ENCODE measurements at places on chromosomes 1 and 21.
A peak's percentile ranks its signal among the peaks of the same experiment; 100 is the strongest.

DNA sequence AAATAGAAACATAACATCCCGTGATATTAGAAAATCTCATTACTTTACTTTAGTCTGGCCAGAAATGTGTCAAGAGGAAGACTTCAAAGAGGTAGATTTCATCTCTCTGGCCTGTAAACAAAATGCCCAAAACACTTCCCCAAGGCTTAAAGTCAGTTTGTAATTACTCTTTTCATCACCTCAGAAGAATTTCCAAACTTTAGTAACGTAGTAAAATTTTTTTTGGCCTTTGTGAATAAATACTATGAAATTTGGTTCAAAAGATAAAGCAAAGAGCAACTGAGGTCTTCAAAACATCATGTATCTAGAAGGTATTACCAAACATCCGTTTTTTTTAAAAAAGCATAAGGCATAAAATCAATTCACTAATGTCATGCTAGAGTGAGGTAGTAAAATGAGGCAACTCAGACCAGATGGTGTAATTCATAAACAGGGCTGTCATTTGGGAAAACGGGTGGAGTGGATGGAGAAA lies 51.4 kb downstream of the LEPR start:
- DNase-seq = no peak

DNA sequence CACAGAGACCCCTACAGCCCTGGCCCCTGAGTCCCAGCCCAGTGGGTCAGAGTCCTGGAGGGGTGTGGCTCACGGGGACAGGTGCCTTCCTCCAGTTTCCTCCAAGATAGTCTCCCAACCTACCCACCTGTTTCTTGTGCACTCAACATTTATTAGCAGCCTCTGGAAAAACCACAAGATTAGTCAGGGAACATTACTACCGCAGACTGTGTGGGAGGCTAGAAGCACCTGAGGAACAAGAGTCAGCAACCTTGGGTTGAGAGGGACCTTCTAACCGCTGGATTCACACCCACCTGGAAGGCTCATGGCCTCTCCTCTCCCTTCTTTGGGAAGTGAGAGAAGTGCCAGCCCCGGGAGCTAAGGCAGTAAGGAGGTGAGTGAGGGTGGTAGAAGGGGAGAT lies 22.5 kb upstream of the IKBKE start:
- no peak for DNase-seq

- DNase-seq = peak; percentile 27
These were observed 2.7 kb upstream of the MYOC start for GRCh38 chr1:171654942-171655745.

DNA sequence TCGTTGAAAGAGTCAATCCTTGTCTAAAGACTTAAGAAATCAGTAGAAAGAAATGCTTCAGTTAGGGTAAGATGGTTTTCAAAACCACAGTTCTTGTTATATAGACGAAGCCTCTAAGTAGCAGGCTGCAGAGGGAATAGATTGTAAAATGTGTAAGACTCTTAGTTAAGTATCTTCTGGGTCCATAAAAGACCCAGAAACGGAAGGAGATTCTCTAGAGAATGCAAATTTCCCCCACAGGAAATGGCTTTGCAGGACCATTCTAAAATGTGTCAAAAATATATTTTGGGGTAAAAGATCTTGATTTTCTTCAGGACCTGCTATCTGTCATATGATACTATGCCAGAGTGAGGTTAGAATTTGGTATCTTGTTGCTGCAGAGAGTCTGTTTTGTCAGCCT lies 13.4 kb downstream of the OR2T1 start:
- DNase-seq = no peak

GRCh38 chr21:36347962-36348328 lies 27.9 kb downstream of the MORC3 start:
- DNase-seq = no peak

GRCh38 chr21:26686278-26686677 lies 113.2 kb upstream of the CYYR1 start:
- DNase-seq = peak; percentile 61

DNA sequence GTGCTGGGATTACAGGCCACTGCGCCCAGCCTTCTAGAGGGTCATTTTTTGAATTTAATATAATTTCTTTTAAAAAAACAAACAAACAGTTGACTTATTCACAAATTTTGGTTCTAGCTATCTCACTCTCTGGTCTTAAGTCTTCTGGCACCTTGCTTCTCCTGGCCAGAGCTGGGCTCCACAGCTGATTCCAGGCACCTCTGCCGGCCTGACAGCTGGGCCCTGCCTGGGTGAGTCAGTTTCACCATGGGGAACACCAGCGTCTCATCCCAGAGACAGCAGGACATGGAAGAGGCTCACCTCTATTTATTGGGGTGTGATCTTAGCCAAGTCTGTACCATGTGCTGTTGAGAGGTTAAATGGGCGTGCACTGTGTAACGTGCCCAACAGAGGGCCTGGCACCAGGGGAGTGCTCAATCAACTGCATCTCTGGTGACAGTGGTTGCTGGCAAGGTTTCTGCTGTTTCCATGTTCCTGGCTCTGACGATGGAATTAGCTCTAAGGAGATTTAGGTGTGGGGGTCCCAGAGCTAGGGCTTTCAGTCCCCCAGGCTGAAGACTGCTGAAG lies 956 bp downstream of the CPLANE2 start:
- peak; percentile 76 for DNase-seq

GRCh38 chr1:111852261-111852721 lies 96.6 kb downstream of the DDX20 start:
- no peak for DNase-seq

- DNase-seq = no peak
These were observed 64.4 kb upstream of the GRHL3 start for GRCh38 chr1:24254783-24255182.

DNA sequence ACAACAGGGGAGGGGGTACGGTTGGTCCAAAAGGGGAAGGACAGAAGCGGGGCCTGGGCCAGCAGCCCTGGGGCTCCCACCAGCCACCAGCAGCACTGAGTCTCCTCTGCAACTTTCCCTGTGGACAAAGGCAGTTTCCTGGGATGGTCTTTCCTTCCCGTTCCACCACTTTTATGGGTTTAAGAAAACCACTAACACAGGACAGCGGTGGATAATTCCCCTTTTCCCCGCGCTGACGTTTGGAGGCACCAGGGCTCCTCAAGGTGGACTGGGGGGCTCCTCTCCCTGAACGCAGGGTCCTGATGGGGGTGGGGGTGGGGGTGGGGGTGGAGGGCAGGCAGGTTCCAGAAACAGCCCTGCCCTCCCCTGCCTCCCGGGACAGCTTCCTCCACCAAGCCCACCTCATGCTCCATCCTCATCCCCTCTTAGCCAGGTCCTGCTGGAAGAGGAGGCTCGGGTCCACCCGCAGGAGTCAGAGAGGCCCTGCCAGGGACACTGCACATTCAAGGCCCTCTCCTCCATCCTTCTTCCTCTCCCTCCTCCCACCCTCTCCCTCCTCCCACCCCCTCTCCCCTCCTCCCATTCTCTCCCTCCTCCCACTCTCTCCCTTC lies 4.8 kb upstream of the COL6A1 start:
- no peak for DNase-seq

DNA sequence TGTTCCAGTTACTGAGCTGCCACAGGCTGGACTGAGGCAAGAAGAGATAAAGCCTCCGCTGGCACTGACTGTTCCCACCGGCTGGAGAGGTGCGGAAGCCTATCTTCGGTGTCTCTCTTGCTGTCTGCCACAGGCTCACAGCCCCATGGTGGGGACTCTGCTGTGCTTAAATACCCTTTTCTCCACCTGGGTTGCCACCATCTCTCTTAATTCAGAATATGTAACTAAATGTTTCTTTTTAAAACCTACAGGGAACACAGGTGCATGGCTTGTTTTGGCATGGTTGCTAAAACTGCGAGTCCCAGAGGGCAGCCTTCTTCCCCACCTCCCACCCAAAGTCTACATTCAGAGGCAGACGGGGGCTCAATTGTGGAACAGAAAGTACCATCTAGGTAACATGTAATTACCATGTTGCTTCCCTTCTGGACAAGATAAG lies 8.1 kb upstream of the LBR start:
- DNase-seq = no peak

GRCh38 chr1:50812346-50812745 lies 147.7 kb downstream of the FAF1 start:
- no peak for DNase-seq

GRCh38 chr1:35001743-35002142 lies 16.6 kb upstream of the TMEM35B start:
- no peak for DNase-seq

DNA sequence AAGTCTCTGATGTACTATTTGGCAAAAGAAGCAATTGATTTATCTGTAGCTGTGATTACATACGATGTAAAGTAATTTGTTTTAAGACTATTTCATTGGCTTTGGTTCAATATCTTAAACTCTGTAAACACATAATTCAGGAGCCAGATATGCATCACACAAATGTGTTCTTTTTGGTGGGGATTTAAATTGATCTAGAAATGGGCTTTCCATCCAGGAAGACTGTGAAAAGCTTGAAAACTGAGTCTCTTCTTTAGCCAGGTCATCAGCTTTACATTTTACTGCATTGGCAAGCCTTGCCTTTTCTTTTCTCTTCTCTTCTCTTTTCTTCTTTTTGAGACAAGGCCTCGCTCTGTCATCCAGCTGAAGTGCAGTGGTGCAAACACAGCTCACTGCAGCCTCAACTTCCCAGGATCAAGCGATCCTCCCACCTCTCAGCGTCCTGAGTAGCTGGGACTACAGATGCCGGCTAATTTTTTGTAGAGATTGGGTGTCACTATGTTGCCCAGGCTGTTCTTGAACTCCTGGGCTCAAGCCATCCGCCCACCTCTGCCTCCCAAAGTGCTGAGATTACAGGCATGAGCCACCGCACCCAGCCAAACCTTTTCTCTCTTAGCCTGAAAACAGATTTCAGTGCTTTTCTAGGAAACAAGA lies 1.4 kb downstream of the RCAN3 start:
- DNase-seq = no peak

DNA sequence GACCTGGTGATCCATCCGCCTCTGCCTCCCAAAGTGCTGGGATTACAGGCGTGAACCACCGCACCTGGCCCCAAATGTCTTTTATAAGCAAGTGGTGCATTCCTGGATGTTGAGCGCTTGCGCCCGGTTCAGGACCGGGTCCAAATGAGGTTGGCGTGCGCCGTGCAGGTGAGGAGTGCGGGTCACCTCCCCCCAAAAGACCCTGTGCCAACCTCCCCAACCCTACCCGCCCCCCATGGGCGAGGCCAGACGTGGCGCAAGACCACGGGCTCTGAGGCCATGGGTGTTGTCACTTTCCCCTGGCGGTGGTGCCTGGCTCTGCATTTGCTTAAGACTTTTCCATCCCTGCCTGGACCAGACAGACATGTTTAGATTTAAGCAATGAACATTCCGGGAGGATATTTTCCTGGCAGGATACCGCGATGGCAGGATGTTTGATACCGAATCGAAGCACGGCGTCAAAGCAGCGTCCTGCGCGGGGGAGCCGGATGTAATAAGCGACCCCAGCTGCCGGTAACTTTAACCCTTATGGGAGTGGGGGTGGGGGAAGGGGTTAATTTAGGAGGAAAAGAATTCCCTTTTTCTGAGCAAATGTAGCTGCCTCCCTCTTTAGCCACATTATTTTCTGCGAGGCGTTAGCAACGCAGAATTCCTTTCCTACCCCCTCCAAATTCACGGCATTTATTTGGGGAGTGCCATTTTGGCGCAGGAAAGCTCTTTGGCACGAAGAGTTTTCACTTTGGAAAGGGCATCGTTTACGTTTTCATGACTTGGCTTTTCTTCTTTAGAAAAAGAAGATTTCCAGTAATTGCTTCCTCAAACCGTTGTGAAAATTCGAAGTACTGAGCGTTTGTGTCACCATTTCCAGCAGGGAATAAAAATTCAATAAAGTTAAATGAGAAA lies 27.8 kb upstream of the RNF187 start:
- peak; percentile 76 for DNase-seq

DNA sequence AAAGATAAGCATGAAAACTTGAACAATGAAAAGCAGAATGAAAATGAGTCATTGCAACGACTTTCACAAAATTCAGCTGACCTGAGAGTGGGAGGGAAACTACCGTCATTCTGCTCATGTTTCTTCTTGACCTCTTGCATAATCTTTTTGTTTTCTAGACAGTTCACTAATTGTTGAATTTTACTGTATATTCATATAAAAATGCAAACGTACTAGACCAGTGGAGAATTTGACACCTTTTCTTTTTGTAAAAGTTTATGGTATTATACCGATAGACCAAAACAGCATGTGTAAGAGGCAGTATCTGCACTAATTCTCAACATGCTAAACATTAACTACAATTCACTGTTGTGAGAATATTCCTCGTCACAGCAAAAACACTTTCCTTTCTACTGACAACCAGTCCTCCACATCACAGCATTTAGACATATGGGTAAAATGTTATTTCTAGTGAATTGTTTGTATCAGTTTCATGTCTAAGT lies 137.8 kb downstream of the GREM2 start:
- no peak for DNase-seq

DNA sequence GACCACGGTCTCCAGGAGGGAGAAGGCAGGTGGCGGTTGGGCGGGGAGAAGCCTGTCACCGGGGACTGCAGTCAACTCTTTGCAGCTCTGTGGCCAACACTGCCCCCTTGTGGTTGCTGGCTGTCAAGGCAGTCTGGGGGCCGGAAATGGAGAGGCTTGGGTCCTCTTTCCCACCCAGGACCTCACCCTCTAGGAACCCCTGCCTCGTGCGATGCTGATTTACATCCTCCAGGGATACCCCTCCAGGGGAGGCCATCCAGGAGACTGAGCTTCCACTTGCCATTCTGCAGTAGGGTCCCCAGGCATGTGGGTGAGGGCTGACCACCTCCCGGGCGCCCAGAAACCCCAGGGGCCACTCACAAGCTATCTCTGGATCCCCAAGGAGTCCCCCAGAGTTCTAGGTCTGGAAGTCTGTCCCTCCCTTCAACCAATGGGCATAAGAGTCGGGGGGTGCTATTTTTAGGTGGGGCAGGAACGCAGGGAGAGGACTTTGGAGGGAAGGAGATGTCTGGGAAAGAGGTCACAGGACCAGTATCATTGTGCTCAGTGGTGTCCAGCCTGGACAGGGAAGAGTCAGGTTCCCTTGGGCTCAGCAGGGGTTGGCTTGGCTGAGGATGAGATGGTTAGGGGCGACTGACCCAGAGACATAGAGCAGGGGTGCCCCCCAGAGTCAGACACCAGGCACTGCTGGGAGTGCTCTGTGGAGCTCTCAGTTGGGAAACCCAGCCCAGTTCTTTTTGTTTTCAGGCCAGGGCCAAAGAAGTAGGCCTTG lies 7.1 kb upstream of the GPR61 start:
- DNase-seq = peak; percentile 78

DNA sequence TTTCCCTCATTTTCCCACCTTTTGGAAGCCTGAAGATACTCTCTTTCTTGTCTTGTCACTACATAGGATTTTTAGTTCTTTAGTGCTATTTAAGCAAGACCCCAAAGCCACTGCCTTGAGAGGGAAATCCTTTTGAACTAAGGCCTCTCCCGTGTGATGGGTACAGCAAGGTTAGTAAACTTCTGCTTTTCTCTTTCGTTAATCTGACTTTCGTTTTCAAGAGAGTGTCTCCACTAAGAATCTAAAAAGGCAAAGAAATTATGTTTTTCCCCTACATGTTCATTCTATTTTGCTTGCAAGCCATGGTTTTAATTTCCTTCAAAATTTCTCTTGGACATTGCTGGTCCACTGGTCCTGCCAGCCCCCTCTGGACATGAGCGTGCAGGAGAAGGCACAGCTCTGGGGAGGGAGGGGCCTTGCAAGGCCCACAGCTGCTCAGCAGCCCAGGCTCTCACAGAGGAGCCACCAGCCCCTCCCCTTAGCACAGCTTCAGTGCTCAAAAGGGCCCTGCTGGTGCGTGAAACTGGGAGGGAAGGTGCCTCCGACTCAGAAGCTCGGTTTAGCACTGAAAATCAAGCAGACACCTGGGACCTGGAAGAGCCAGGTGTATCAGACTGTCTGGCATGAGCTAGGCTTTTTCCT lies 210.9 kb upstream of the GALNT2 start:
- no peak for DNase-seq
